ENCODE measurements at places on chromosomes 1 and 21. TPM values are rescaled to one million over a fixed set of nuclear protein-coding genes. Genes with fewer than 3 reads are reported as not detected.

The XCL2 gene
- not detected for total RNA-seq

- DNase-seq, result no peak
Observed at GRCh38 chr1:53362270-53362669, 34.4 kb upstream of the LRP8 start.

The SLC16A4 gene
- 36.8 TPM for total RNA-seq

- no peak for DNase-seq
Observed at GRCh38 chr1:85734931-85735330, 26.7 kb upstream of the ZNHIT6 start.

- DNase-seq, result no peak
Observed at GRCh38 chr1:206909161-206909882, 12.1 kb downstream of the IL24 start.

All from fibroblast of the aortic adventitia (primary cell).